NAMALWA (cell line): ENCODE measurements at places on chromosomes 1 and 21.

DNA sequence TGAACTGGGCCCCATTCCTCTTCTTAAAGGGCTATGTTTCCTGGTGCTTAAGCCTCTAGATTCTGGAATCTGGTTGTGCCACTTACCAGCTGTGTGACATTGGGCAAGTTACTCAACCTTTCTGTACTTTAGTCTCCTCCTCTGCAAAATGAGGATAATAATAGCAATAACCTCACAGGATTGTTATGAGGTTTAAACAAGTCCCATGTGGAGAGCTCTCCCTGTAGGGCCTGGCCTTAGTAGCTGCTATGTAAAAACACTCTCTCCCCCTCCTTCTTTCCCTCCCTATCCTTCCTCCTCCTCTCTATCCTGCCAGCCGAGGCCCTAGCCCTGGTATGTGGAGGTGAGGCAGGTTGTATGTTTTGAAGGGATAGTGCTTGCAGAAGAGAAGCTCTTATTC is 8.2 kb upstream of the PEAR1 start:
- no peak for DNase-seq

- no peak for DNase-seq
Measured at GRCh38 chr1:66351478-66351877, 182.5 kb upstream of the SGIP1 start.

DNA sequence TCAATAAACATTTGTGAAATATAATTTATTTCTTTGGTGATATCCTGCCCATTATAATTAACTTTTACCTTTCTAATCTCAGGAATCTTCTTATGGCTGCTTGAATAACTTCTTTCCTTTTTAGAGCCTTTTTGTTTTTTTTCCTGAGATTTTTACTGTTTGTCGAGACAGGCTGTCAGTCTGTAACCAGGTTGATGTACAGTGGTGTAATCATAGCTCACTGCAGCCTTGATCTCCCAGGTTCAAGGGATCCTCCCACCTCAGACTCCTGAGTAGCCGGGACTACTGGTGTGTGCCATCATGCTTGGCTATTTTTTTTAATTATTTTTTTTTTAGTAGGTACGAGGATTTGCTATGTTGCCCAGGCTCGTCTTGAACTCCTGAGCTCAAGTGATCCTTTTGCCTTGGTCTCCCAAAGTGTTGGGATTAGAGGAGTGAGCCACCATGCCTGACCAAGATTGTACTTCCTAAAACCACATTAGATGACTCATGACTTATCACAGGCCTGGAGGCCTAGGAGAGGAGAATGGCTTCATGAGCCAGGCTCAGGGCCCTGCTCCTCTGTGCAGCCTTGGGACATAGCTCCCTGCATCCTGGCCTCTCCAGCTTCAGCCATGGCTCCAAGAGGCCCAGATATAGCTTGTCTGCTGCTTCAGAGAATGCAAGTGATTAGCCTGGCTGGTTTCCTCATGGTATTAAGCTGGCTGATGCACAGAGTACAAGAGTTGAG is 48.6 kb downstream of the CTH start:
- no peak for DNase-seq

DNA sequence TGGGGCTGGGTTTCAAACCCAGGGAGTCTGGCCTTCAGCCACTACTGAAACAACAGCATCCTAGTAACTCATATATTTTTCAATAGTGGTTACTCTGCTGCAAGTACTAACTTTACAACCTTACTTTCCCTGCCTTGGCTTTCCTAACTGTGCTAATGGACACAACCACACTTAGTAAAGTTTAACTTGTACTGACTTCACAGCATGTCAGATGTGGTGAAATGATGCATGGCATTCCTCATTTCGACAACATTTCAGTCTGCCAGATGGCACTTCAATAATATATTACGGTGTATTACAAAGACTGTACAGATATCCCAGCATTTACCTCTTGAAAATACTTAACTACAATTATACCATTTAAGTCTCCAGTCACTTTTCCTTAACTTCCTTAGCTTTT is 27.8 kb downstream of the LRRC7 start:
- no peak for DNase-seq

- no peak for DNase-seq
Measured at GRCh38 chr21:34845521-34846451, 177.0 kb downstream of the CLIC6 start.

- peak; percentile 74 for DNase-seq
Measured at GRCh38 chr1:31183927-31184554, 55.6 kb downstream of the NKAIN1 start.

- DNase-seq, result peak; percentile 61
Measured at GRCh38 chr1:109906160-109906838, 4.3 kb upstream of the CSF1 start.

GRCh38 chr1:154835531-154836324 is 34.4 kb downstream of the KCNN3 start:
- DNase-seq, result no peak

GRCh38 chr1:23039308-23039826 is 20.1 kb downstream of the KDM1A start:
- no peak for DNase-seq
